RKO (cell line): ENCODE measurements at places on chromosomes 5 and 9.

DNA sequence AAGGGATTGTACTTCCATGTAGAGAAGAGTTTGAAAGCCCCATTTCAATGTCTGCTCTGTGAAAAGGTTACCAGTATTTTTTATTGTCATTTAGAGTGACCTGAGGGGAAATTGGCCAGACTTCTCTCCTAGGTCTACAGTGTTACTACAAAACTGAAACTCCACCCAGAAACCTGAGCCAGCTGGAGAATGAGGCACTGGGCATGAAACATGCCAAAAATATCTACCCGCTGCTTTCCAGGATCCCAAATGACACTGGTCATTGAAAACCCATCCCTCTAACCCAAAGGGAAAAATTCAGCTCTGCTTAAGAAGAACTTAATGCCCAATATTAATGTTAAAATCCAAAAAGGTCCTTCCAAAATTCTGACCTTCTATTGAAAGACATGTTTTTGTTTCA lies 99.2 kb upstream of the TRIM32 start:
- no peak for DNase-seq

DNA sequence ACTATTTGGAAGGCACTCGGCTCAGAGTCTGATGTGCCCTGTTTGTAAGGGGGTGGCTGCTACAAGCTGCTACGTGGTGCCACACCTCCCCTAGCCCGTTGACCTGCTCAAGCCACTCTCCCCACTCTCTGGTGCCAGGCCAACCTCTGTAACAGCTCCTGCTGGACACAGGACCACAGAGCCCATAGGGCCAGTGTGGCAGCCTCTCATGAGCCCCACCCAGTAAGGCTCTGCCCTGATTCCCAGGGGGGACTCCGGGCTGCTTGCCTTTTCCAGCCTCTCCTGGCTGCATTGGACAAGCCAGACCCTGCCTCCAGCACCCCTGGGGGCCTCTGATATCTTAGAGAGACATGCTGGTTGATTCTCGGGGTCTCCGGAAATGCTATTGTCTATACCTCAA lies 53.3 kb upstream of the ANGPTL2 start:
- DNase-seq: no peak

GRCh38 chr5:181121675-181122561 lies 9.1 kb downstream of the OR2V1 start:
- DNase-seq: no peak

DNA sequence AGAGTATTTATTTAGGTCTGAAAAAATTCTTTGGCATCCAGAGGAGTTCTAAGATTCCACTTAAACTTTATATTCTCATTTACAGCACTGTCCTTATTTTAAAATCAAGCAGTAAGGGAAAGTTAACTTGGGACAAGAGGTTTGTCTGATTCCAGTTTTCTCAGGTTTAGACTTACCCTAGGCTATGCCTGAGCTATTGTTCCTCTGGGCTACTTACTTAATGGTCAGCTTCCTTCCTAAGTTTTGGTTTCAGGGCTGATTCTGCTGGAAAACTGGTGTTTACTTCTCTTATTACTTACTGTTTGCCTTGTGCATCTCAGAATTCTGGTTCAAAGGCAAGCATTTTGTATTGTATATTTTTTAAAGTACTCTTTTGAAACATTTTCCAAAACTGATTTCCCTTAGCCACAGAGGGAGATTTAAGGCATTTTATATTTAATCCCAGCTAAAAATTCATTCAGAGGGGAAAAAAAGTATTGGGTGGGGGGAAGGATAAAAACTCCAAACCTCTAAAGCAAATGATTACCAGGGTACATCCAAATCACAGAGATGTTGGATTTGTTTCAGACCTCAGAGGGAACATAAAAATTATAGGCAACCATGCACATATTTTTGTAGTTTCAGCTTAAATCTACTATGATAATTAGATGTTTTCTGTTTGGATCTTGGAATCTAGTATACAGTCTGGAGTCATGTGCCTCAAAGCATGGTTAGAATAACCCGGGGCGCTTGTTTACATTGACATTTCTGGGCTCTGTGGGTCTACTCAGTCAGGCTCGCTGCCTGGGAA lies 290.0 kb downstream of the ARHGAP26 start:
- DNase-seq: no peak

- DNase-seq: no peak
Observed at GRCh38 chr9:78053627-78054026, 22.0 kb upstream of the GNAQ start.

- DNase-seq: no peak
Observed at GRCh38 chr9:129270205-129270604, 92.1 kb upstream of the IER5L start.

- DNase-seq: no peak
Observed at GRCh38 chr9:35863583-35863982, 6.6 kb downstream of the OR13J1 start.

DNA sequence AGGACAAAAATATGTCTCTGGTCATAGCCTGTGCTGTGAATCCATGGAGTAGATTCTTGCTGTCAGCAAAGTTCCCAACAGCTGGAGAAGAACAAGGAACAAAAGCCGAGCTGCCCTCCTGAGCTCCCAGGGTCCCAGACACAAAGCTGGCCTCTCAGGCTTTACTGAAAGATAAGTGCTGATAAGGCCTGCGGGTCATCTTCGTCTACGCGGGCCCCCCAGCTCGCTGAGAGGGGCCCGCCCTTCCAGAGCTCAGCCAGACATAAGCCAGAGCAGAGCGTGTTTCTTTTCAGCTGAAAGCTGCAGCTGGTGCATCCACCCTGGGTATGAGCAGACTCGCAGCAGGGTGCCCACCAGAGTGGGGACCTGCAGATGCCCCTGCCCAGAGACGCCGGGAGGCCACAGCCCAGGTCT lies 84.7 kb downstream of the HSD17B3 start:
- no peak for DNase-seq

GRCh38 chr5:113025596-113025995 lies 49.0 kb downstream of the DCP2 start:
- DNase-seq: no peak

GRCh38 chr5:93601802-93602155 lies 18.8 kb downstream of the NR2F1 start:
- DNase-seq: no peak

DNA sequence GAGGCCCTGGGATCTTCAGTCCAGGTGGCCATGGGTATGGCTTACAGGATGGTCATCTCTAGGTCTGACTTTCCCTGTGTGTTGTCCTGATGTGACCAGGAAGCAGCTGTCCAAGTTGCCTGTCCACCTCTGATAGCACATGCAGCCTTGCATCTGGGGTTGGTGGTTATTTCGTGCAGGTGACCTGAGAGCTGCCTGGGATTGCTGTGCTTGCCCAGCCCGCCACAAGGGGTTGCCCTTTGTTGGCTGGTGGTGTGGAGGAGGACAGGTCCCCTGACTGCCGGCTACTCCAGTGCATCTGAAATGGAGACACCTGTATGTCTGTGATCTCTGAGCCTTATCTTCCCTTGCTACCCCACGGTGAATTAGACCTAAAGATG lies 212.6 kb downstream of the ARHGAP26 start:
- DNase-seq: no peak

- no peak for DNase-seq
Observed at GRCh38 chr5:163565931-163566608, 60.7 kb downstream of the MAT2B start.

GRCh38 chr5:14593326-14594021 lies 11.9 kb downstream of the OTULINL start:
- DNase-seq: no peak

- DNase-seq: peak; percentile 23
Observed at GRCh38 chr5:157342822-157343402, 77.0 kb downstream of the CYFIP2 start.

GRCh38 chr5:125950012-125950615 lies 473.1 kb upstream of the GRAMD2B start:
- DNase-seq: no peak

DNA sequence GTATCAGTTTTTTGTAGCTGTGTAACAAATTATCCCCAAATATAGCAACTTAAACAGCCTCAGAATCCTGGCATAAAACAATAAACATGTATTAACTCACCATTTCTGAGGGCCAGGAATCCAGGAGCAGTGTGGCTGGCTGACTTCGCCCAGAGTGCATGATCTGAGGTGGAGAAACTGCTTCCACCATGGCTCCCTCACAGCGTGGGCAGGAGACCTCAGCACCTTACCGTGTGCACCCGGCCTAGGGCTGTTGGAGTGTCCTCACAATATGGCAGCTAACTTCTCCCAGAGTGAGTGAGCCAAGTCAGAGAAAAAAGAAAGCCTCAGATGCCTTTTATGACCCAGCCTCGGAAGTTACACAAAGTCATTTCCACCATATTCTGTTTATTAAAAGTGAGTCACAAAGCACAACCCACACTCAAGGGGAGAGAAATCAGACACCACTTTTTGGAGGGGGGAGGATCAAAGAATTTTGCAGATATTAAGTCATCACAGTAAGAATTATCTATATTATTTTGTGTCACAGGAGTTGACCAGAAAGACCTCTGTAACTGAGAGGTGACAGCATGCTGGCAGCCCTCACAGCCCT lies 59.6 kb downstream of the TSTD2 start:
- DNase-seq: no peak

DNA sequence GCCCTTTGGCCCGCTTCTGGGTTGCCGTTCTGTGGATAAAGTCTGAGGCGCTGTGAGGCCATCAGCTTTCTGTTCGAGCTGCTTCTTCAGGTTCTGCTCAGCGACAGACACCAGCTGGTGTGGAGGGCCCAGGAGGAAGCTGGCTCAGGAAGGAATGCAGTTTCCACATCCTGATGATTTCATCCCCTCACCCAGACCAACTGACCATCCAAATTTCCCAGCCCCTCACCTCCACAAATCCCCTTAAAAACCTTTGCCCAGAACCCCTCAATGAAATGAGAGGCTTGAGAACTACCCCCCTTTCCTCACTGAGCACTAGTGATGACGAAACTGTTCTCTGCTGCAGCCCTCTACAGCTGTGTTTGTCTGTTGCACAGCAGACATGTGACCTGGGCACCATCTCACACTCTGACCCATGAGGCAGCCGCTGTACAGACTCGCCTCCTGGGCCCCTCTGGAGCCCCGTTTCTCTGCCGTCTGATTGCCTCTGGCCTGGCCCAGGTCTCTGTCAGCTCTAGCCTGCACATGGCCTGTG lies 45.4 kb downstream of the SPATA31C2 start:
- DNase-seq: peak; percentile 24

- peak; percentile 38 for DNase-seq
Observed at GRCh38 chr9:108443741-108444140, 412.0 kb downstream of the ACTL7B start.

GRCh38 chr5:137606401-137606800 lies 107.3 kb upstream of the SPOCK1 start:
- DNase-seq: no peak

- DNase-seq: no peak
Observed at GRCh38 chr5:159971038-159971437, 37.9 kb upstream of the TTC1 start.

DNA sequence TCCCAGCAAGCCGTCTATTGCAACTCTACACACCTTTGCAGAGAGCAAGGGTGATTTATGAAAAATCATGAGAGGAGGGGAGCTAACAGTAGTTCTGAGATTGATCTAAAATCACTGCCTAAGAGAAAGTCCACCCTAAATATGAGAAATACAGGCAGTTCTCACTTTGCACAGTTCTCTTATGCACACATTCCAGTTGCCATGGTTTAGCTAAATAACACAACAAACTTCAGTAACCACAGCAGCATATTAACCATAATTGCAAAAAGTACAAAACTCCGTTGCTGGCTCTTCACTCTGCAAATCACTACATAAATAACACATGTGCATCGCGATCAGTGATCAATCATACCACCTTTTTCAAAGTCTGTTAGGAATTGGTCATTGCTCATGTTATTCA lies 31.1 kb downstream of the PGGT1B start:
- no peak for DNase-seq

DNA sequence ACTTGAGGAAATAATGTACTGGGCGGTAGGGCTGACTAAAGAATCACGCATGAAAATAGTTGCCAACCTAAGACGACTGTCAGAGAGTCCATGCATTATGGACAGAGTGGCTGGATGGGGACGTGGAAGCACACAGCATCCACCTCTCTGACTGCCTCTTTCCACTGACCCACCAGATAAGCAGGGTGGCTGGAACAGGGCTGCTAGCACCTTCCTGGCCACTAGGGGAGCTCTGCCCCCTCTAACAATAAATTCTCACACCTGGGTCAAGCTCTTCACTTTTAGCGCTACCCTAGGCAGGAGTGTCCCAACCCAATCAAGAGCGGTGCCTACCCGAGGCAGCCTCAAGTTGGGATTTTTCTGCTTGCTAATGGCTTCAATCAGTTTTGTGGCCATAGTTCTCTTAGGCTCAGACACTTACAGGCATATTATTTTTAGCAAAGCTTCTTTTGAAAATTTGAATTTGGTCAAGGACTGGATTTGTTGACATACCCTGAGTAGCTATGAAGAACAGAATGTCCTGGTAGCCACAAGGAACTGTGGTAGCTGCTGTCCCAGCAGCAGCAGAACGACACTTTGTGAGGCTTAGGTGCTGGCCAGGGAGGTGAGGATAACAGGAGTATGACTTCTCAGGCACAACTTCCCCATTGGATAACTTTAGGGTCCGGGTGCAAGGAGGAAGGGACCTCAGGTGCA lies 6.9 kb upstream of the TPM2 start:
- peak; percentile 59 for DNase-seq

GRCh38 chr5:118451697-118452247 lies 536.6 kb downstream of the DTWD2 start:
- DNase-seq: no peak

- DNase-seq: no peak
Observed at GRCh38 chr9:92095236-92095635, 20.0 kb downstream of the SPTLC1 start.

- no peak for DNase-seq
Observed at GRCh38 chr5:1967736-1968135, 85.0 kb upstream of the IRX4 start.

DNA sequence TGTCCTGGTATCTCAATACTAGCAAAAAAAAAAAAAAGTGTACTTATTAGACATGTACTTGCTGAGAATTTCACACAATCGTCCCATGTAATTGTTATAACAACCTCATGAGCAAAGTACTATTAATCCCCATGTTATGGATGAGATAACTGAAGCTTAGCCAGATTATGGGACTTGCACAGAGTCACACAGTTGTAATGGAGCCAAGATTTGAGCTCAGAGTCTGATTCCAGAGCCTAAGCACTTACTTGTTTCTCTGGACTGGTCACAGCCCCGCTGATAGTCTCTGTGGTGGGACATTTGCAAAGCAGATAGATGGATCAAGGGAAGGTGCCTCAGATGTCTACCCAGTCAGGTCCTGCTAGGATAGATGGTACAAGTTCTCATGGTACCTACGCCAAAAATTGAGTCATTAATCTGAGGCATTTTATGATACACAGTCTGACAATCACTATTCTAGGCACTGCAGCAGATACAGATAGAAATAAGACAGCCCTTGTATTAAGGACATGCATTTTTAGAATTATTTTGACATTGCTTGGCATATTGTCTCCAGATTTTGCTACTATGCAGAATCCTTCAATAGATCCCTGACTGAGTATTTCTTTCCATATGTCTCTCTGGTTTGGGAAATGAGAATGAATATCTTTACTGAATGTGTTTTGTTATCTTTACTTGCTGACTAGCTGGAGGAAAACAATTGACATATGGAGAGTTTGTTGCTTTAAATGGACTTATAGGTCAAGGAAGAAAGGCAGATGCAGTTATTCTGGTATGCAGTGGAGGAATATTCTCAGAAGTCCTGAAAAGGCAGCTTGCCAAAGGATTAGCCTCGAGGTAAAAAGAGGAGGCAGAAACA lies 149.5 kb downstream of the ADAMTSL1 start:
- no peak for DNase-seq
